Activated T-cell treated with anti-CD3 and anti-CD28 coated beads, Interleukin-2, amount 50 U/mL, for 72 hours (primary cell): ENCODE measurements at places on chromosomes 7 and 10. TPM values are rescaled to one million over a fixed set of nuclear protein-coding genes. Genes with fewer than 3 reads are reported as not detected.

GRCh38 chr7:86914551-86914950 lies 144.9 kb downstream of the ELAPOR2 start:
- peaks cover 8% of the 10 kb centered on the region for H3K4me1 ChIP-seq
- no peak for DNase-seq
- H3K27ac ChIP-seq, result no peak overlapping the region
- H3K4me3 ChIP-seq, result no peak overlapping the region

GRCh38 chr7:30994206-30995100 lies 30.7 kb downstream of the GHRHR start:
- no peaks in the 10 kb centered on the region for H3K4me1 ChIP-seq
- H3K4me3 ChIP-seq, result no peak overlapping the region
- H3K27me3 ChIP-seq, result no peaks in the 10 kb centered on the region
- no peaks in the 10 kb centered on the region for H3K36me3 ChIP-seq
- no peak overlapping the region for H3K27ac ChIP-seq
- no peak for DNase-seq

- H3K27me3 ChIP-seq, result no peaks in the 10 kb centered on the region
- no peak overlapping the region for H3K27ac ChIP-seq
- H3K4me3 ChIP-seq, result no peak overlapping the region
- H3K36me3 ChIP-seq, result peaks cover 7% of the 10 kb centered on the region
- DNase-seq, result no peak
Observed at GRCh38 chr10:75207857-75208144, 2.8 kb upstream of the VDAC2 start.

Gene SFRP4
- not detected for total RNA-seq

Gene NPY
- total RNA-seq, result not detected

Gene LRIT1
- not detected for total RNA-seq

Gene SCIN
- 0.14 TPM for total RNA-seq

DNA sequence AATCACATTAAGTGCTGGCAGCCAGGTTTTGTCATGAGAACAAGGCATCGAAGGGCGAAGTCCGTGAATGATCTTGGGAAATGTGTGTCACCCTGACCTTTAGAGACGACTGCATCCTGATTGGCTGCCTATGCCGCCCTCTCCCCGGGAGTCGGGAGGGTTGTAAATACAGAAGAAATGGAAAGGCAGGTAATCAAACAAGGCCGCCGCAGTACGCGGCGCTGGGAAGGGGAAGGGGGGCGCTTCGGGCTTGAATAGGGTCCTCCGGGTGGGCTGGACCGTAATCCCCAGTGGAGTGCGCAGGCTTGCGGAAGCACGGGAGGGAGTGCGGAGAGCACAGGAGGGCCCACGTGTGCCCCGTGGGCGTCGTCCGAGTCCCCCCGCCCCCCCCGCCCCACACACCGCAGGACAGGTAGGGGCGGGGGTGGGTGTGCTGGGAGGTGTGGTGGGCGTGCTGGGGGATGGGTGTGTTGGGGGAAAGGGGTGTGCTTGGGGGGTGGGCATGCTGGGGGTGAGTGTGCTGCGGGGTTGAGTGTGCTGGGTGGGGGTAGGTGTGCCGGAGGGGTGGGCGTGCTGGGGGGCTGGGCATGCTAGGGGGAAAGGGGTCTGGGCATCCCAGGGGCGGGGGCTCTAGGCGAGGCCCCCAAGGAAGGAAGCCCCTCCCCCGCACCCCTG lies 169.4 kb downstream of the ARHGAP12 start:
- H3K4me1 ChIP-seq, result peaks cover 35% of the 10 kb centered on the region
- peaks cover 3% of the 10 kb centered on the region for H3K36me3 ChIP-seq
- H3K4me3 ChIP-seq, result peak overlapping the region; percentile 97
- no peaks in the 10 kb centered on the region for H3K27me3 ChIP-seq
- H3K27ac ChIP-seq, result peak overlapping the region; percentile 74
- DNase-seq, result peak; percentile 71

DNA sequence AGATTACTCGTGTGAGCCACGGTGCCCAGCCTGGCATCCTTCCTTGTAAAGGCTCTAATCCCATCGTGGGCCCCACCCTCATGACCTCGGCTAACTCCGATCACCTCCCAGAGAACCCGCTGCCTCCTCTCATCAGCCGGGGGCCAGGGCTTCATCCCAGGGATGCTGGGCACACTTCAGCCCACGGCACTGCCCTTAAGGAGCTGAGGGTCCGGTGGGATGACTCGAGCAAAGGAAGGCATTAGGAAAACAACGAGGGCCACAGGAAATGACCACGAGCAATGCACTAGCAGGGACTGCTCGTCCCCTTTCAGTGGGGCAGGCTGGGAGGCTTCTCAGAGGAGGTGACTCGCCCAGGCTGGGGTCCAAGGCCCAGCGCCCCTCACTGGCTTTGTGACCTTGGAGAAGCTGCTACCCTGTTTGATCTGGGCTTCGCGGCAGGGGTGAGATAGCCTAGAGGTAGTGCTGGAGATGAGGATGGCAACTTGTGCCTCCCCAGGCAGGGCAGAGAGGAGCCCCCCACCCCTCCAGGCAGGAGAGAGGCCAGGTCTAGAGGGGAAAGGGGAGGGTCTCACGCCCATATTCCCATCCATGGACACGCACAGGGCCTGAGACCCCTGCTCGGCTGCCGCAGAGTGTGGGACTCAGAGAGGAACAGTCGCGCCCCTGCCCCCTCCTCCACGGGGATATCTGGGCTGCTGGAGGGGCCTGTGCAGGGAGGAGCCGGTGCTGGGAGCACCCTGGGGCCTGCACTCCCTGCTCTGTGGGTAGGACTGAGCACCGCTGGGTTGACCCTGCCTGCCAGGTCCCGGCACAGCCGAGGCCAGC lies 26.8 kb downstream of the ELFN1 start:
- H3K27me3 ChIP-seq, result no peaks in the 10 kb centered on the region
- no peak for DNase-seq
- no peak overlapping the region for H3K4me3 ChIP-seq
- no peak overlapping the region for H3K27ac ChIP-seq
- no peaks in the 10 kb centered on the region for H3K36me3 ChIP-seq

DNA sequence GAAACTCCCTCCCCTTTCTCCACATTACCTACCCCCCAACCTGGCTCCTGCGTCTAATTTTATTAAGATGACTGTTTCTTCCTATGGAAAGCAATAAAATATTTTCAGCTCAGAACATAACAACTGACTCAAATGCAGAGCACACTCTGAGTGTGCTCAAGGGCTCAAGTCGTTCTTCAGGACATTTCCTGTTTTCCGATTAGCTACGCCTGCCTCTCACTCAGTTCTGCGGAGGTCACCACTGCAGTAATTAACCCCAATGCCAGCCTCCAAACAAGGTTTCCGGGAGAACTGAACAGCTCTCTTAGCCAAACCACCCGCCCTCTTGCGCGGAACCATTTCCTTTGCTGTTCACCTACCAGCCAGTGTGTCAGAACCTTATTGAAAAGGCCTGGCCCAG lies 19.3 kb downstream of the MYOF start:
- H3K4me1 ChIP-seq, result peaks cover 26% of the 10 kb centered on the region
- H3K27me3 ChIP-seq, result no peaks in the 10 kb centered on the region
- peak; percentile 56 for DNase-seq
- peak overlapping the region; percentile 76 for H3K4me3 ChIP-seq
- H3K27ac ChIP-seq, result peak overlapping the region; percentile 75

DNA sequence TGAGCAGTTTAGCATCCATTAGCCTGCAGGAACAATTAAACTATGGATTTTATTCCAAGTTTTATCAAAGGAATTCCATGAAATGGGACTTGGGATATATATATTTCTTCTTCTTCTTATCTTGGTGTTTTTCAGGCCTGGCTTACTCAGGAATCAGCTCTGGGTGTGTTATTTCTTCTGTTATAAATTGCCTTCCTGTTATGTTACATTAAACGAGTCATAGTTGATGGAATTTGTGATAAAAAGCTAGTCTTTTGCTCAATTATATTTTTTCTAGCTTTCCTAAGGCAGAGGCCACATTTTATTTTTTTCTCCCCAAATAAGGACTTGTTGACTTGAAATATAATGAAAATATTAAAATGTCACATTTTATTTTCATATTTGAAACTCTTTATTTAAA lies 141.3 kb downstream of the EPC1 start:
- no peak overlapping the region for H3K4me3 ChIP-seq
- H3K27me3 ChIP-seq, result peaks cover 4% of the 10 kb centered on the region

- H3K27me3 ChIP-seq, result no peaks in the 10 kb centered on the region
- H3K36me3 ChIP-seq, result no peaks in the 10 kb centered on the region
- H3K4me1 ChIP-seq, result no peaks in the 10 kb centered on the region
- no peak for DNase-seq
- no peak overlapping the region for H3K27ac ChIP-seq
Observed at GRCh38 chr10:51188866-51189265, 114.6 kb downstream of the PRKG1 start.

GRCh38 chr10:3067859-3068179 lies 471 bp downstream of the PFKP start:
- H3K4me1 ChIP-seq, result peaks cover 36% of the 10 kb centered on the region
- DNase-seq, result peak; percentile 28
- H3K4me3 ChIP-seq, result peak overlapping the region; percentile 97
- peaks cover 8% of the 10 kb centered on the region for H3K36me3 ChIP-seq
- peak overlapping the region; percentile 65 for H3K27ac ChIP-seq
- H3K27me3 ChIP-seq, result peaks cover 10% of the 10 kb centered on the region

GRCh38 chr10:20748551-20748950 lies 148.6 kb downstream of the NEBL start:
- H3K4me1 ChIP-seq, result no peaks in the 10 kb centered on the region
- no peaks in the 10 kb centered on the region for H3K27me3 ChIP-seq
- no peak overlapping the region for H3K4me3 ChIP-seq
- H3K27ac ChIP-seq, result no peak overlapping the region
- DNase-seq, result no peak

Gene SH3PXD2A
- 7.8 TPM for total RNA-seq

GRCh38 chr7:98685541-98685940 lies 68.5 kb downstream of the NPTX2 start:
- DNase-seq, result no peak
- peaks cover 2% of the 10 kb centered on the region for H3K27me3 ChIP-seq

DNA sequence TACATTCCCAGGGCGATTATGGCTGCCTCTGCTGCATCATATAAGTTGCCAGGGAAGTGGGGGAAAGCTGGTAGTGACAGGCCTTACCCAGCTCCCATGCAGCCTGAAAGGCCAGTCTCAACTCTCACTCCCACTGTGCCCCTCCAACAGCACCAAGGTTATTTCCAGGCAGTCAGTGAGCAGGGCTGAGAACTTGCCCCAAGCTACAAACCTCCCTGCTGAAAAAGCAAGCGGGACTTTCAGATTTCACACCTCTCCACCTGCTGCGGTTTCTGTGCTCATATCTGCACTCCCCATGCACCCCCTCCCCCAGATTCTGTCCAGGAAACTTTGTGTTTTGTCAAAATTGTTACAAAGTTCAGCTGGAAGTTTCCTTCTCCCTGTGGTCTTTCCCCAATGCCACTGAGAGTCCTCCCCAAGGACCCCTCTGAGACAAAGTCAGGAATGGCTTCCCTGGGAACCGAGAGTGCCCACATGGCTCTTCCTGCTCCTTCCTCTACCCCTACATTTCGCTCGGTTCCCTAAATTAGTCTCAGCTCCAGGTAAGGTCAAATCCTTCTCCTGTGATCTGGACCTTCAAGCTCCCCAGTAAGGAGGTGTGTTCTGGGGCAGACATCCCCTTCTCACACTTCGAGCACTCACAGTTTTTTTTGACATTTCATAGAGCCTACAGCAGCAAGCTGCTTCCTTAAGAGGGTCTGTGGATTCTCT lies 25.3 kb upstream of the WNT2 start:
- no peaks in the 10 kb centered on the region for H3K27me3 ChIP-seq
- H3K27ac ChIP-seq, result no peak overlapping the region
- H3K4me1 ChIP-seq, result no peaks in the 10 kb centered on the region
- no peak overlapping the region for H3K4me3 ChIP-seq
- H3K36me3 ChIP-seq, result no peaks in the 10 kb centered on the region
- DNase-seq, result no peak
